Psoas muscle (tissue), 8 donors: ENCODE measurements at places on chromosomes 2 and 18. TPM values are rescaled to one million over a fixed set of nuclear protein-coding genes. Genes with fewer than 3 reads are reported as not detected.

DSG1 gene
- total RNA-seq: not detected

INPP5D gene
- total RNA-seq: 4.2 TPM

SERPINB13 gene
- not detected for total RNA-seq

EMILIN2 gene
- total RNA-seq: 1.8 TPM

CCDC141 gene
- total RNA-seq: 8.8 TPM

HOXD12 gene
- total RNA-seq: not detected

GAD1 gene
- total RNA-seq: not detected

TXNDC2 gene
- not detected for total RNA-seq

CYP27A1 gene
- total RNA-seq: 46.8 TPM

LOXL3 gene
- total RNA-seq: 2.0 TPM

RPIA gene
- 14.1 TPM for total RNA-seq

CHPF gene
- 12.6 TPM for total RNA-seq

NAT8 gene
- not detected for total RNA-seq

TMEM247 gene
- total RNA-seq: not detected

CYS1 gene
- total RNA-seq: 0.58 TPM

ZAP70 gene
- total RNA-seq: 0.94 TPM

CPLX4 gene
- total RNA-seq: not detected

TMBIM1 gene
- total RNA-seq: 197 TPM

MDH1 gene
- total RNA-seq: 413 TPM

AKAIN1 gene
- total RNA-seq: not detected

PNO1 gene
- 26.2 TPM for total RNA-seq

RIT2 gene
- total RNA-seq: not detected

KCNIP3 gene
- total RNA-seq: 0.93 TPM

PRKAG3 gene
- 70.2 TPM for total RNA-seq

UGT1A4 gene
- not detected for total RNA-seq

ASXL3 gene
- total RNA-seq: 0.15 TPM

SKA1 gene
- 0.11 TPM for total RNA-seq

GPR39 gene
- total RNA-seq: not detected

TMEM163 gene
- total RNA-seq: 0.32 TPM

GPR55 gene
- not detected for total RNA-seq

GNAL gene
- total RNA-seq: 2.9 TPM

LRATD1 gene
- total RNA-seq: 0.82 TPM

ST6GAL2 gene
- not detected for total RNA-seq

ANKRD62 gene
- total RNA-seq: not detected

GALNT13 gene
- total RNA-seq: not detected

FBXO48 gene
- total RNA-seq: 2.2 TPM

CDKL4 gene
- total RNA-seq: 0.99 TPM

EFR3B gene
- 1.7 TPM for total RNA-seq

FKBP7 gene
- total RNA-seq: 2.1 TPM

RUFY4 gene
- not detected for total RNA-seq

INHBB gene
- total RNA-seq: 5.8 TPM

MTCL1 gene
- 4.5 TPM for total RNA-seq

IL37 gene
- total RNA-seq: not detected

CAVIN2 gene
- total RNA-seq: 16.8 TPM

DSG4 gene
- total RNA-seq: not detected

RNF125 gene
- 1.8 TPM for total RNA-seq

PARD6G gene
- 1.2 TPM for total RNA-seq

ASPRV1 gene
- 1.0 TPM for total RNA-seq

PIEZO2 gene
- total RNA-seq: 0.20 TPM

NXPH2 gene
- total RNA-seq: not detected

TTN gene
- total RNA-seq: 6,407 TPM

KANSL1L gene
- 15.5 TPM for total RNA-seq

CHST9 gene
- total RNA-seq: 0.07 TPM

SPOPL gene
- total RNA-seq: 7.6 TPM

COLEC12 gene
- total RNA-seq: 4.4 TPM

MSTN gene
- 0.56 TPM for total RNA-seq

RESP18 gene
- not detected for total RNA-seq

NT5DC4 gene
- total RNA-seq: not detected

LRP1B gene
- 1.5 TPM for total RNA-seq
